ENCODE measurements at places on chromosomes 3 and 15.
A peak's percentile ranks its signal among the peaks of the same experiment; 100 is the strongest.

GRCh38 chr3:115245899-115246298 lies 98.8 kb upstream of the ZBTB20 start:
- no peak for DNase-seq

GRCh38 chr15:66881173-66881905 lies 179.3 kb downstream of the SMAD6 start:
- DNase-seq, result no peak

- no peak for DNase-seq
Observed at GRCh38 chr3:178172121-178172520, 364.1 kb upstream of the KCNMB2 start.

DNA sequence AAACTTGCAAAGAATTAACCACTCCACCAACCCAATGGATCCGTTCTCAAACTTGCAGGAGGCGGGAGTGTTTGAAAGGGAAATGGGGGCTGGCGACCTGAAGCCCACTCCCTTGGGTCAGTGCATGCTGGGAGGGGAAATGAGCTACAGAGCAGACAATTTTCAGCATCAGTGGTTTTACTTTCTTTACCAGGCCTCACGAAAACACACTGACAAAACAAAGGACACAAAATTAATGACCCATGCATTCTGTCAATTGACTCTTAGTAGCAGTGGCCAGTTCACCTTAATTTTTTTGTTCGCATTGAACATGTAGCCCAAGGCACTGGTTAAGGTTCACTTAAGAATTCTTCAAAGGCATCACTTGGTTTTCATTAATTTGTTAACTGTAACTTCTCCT lies 413.5 kb downstream of the MECOM start:
- no peak for DNase-seq

- DNase-seq, result no peak
Observed at GRCh38 chr15:78052001-78052401, 25.5 kb downstream of the TBC1D2B start.

GRCh38 chr3:127182848-127183714 lies 9.8 kb upstream of the PRR23E start:
- no peak for DNase-seq

GRCh38 chr15:34109797-34110663 lies 8.1 kb downstream of the PGBD4 start:
- no peak for DNase-seq

GRCh38 chr15:39835550-39835949 lies 52.9 kb upstream of the FSIP1 start:
- DNase-seq, result no peak

DNA sequence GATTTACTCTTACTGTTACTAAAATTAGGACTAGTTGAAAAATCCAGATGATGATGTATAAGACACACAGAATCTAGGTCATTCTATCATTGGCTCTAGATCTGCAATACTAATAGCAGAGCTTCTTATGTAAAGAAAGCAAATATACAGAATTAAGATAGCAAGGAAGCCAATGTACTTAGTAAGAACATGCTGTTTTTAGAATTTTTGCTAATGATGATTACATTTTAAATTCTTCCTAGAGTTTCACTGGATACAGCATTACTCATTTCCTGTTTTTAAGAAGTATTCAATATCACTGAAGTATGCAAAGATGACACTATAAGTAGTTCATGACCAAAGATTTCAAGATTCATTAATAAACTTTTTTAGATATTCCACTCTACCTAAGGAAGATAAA lies 60.7 kb downstream of the CFAP20DC start:
- DNase-seq, result no peak

- no peak for DNase-seq
Observed at GRCh38 chr3:43257850-43258249, 28.5 kb upstream of the SNRK start.

- no peak for DNase-seq
Observed at GRCh38 chr15:67821784-67822440, 3.4 kb upstream of the SKOR1 start.

- DNase-seq, result no peak
Observed at GRCh38 chr3:30469133-30469532, 137.3 kb upstream of the TGFBR2 start.

DNA sequence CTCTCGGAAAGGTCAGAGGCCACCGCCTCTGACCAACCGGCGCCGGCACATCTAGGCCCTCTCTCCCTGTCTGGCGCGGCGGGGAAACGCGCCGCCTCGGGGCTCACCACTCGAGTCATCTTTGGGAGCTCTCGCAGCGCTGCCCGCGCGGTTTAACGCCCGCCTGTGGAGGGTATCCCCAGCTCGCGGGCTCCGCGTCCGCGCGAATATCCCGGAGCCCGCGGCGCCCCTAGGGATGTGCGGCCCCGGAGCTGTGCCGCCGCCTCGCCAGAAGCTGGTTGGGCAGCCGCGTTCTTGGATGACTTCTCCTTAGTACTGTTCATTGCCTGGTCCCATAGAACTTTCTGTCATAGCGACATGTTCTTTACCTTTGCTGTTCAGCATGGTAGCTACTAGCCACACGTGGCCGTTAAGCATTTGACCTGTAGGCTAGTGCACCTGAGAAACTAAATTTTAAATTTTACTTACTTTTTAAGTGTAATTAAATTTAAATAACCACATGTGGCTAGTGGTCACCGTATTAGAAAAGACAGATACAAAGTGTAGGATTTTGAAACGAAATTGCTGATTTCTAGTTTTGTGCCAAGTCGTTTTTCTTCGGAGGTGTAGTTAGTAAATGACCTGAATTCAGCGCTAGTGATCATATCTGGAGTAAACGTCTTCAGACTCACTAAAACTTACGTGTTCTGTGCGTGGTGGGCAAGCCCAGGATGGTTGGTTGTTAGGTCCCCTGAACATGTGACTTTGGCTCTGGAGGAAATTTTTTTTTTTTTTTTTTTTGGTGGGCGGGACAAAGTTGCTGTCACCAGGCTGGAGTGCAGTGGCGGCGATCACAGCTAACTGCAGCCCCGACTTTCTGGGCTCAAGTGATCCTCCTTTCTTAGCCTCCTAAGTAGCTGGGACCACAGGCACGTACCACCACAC lies 835 bp downstream of the ARIH2 start:
- peak; percentile 50 for DNase-seq

DNA sequence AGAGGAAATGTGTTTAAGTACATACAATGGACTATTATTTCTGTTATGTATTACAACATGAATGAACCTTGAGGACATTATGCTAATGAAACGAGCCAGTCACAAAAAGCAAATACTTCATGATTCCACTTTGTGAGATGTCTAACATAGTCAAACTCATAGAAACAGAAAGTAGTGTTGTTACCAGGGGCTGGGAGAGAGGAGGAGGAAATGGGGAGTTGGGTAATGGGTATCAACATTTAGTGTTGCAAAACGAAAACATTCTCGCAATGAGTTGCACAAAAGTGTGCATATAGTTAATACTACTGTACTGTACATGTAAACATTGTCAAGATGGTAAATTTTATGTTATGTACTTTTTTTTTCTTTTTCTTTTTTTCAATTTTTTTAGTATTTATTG lies 194.3 kb downstream of the IL5RA start:
- no peak for DNase-seq

DNA sequence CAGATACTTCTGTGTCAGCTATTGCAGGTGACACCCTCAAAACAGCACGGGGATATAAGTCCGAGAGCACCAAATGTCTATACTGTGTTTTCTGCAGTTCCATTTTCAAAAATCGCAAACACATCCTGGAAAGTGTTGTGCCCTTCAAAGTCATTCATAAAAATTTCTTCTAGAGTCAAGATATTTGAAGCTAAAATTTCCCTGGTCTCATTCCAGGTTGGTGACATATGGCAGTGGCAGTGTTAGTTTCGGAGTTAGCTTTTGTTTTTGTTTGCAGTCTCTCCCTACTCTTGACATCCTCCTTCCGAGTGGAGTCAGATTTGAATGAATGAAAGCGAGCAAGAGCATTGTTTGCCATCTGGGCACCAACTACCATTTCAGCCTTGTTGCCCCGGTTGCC lies 3.2 kb upstream of the FSIP1 start:
- DNase-seq, result no peak

Measured in T-helper 22 cell (primary cell).